ENCODE measurements at places on chromosomes 1 and 21.

DNA sequence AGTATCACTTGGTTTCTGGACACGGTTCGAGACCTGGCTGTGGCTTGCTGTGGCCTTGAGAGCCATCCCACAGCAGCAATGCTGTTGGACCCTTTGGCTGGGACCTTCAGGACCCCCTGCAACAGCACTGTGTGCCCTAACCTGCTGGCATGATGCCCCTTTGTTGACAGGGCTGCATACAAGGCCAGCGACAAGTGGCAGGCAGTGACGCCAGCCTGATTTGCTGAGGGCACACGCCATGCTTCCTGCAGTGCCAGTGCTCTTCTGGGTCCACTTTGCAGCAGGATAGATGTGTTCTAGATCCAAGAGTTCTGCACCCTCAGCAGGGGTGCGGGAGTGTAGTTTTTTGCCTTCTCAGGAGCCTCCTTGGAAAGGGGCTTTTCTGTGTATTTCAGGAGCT lies 32.8 kb downstream of the COQ8A start:
- DNase-seq: no peak

DNA sequence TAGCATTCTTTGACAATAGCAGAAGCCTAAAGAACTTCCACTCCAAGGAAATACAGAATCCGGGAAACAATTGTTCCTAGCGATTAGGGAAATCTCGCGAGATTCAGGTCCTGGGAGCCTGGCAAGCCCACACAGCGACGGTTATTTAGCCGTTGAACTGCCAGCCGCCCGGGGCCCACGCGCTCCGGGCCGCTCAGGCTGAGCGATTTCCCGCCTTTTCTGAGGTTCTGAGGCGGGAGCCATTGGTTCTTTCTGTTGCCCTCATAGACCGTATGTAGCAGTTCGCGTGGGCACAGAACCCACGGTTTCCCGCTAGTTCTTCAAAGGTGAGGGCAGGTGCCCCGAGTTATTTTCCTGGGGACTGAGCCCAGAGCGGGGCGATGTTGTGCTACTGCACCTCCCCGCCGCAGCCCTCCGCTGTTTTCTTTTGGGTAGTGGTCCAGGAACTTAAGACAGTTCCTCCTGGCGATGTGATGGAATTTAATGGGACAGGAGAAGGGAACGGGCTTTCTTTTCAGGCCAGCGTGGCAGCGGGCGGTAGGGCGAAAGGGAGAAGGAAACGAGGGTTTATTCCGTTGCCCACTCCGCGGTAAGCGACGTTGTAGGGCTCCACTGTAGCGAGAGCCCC lies at the start of gene SYCP1:
Gene SYCP1 (plus strand): TSS at position 171 of the 628 bp plus-strand sequence. CDS start 602 bp downstream, outside the sequence.
- DNase-seq: no peak

- no peak for DNase-seq
These were observed 40.9 kb downstream of the ATP6V1G3 start for GRCh38 chr1:198499588-198499987.

DNA sequence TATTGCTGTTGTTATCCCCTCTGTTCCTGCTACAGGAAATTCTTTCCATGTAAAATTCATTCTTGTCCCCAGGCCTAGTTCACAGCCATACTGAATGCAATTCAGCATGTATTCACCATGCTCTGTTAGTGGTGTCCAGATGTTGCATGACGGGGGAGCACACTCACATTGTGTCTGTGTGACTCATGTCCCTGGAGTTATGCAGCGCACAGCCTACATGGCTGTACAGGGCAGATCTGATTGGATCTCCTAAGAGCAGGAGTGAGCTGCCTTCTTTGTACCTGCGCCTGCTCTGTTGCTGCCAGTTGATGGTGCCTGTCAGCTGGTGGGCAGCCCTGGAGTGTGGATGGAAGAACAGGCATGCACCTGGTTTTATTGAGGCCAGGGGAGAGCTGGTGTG lies 17.6 kb downstream of the HTR6 start:
- DNase-seq: no peak

DNA sequence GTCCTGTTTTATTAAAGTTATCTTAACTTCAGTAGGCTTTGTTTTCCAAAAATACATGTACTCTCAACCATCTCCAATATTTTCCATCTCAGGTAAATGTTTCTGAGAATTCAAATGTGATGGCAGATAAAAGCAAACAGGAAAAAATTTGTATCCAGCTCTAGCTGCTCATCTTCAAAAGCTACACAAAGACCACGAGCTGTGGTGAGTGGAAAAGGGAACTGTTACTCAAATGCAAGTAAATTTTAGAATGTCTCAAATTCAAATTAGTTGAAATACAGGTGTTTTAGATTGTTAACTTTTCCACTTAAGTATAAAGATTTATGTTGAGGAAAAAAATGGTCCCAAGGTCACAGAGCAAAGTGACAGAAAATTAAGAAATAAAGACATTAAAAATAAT lies 216.0 kb downstream of the SLC45A1 start:
- no peak for DNase-seq

- DNase-seq: no peak
These were observed 19.8 kb downstream of the RPRD2 start for GRCh38 chr1:150383631-150384324.

DNA sequence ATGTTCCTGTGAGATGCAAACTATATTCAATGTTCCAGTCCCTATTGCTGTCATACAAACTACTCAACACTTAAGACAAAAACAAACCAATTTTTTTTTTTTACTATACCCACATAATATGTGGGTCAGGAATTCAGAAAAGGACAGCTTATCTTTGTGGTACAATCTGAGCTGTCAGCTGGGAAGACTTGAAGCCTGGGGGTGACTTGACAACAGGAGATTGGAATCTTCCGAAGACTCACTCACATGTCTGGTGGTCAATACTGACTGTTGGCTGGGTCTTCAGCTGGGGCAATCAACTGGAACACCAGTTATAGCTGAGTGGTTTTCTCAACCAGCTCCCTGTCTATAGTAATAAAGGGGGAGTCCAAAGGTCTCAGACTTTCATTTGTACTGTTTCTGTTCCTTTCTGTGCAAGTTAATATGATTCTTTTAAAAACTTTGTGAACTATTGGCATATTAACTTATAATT lies 81.7 kb upstream of the ATP1B1 start:
- no peak for DNase-seq

GRCh38 chr1:246114369-246114768 lies 392.7 kb downstream of the SMYD3 start:
- no peak for DNase-seq

GRCh38 chr1:28031173-28031572 lies 57.2 kb downstream of the EYA3 start:
- peak; percentile 49 for DNase-seq

DNA sequence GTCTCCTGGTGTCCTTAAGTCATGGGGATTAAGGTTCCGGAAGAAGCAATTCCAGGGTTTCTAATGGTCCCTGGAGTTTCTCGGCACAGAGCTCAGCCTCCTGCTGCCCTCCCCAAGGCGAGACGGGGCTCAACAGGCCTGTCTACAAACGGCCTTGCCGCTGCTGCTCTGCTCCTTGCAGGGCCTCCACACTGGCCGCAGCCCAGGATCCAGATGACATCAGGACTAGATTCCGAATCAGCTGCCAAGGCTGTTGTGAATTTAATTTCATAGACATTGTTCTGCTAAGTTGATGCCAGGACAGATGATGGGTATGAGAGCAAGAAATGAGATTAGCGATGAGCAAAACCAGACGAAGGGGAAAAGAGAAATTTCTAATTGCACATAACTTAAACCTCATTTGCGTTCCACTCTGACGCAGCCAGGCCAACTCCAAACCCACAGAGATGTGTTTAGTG lies 103.6 kb upstream of the BACE2 start:
- no peak for DNase-seq

- DNase-seq: no peak
These were observed 766 bp downstream of the AGO4 start for GRCh38 chr1:35808450-35809113.

DNA sequence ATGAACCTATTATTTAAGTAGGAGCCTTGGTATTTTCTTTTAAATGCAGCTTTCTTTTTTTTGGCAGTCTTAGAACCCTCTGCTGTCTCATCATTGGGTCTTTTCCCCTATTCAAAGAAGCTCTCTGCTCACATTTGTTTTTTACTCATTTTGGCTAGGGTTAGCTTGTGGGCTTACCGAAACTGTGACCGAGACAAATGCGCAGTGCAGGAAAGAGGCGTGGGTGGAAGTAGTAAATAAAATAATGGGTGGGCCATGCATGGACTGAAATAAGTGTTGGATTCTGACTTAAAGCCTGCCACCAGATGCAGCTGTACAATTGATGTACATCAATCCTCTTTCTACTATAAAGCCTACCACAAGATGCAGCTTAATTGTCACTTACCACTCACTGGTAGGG lies 14.7 kb downstream of the XPR1 start:
- no peak for DNase-seq

GRCh38 chr1:217493290-217493689 lies 137.6 kb downstream of the GPATCH2 start:
- no peak for DNase-seq

GRCh38 chr1:62998845-62999649 lies 215.1 kb downstream of the ATG4C start:
- DNase-seq: no peak

GRCh38 chr1:115753830-115754229 lies 14.7 kb downstream of the CASQ2 start:
- no peak for DNase-seq

DNA sequence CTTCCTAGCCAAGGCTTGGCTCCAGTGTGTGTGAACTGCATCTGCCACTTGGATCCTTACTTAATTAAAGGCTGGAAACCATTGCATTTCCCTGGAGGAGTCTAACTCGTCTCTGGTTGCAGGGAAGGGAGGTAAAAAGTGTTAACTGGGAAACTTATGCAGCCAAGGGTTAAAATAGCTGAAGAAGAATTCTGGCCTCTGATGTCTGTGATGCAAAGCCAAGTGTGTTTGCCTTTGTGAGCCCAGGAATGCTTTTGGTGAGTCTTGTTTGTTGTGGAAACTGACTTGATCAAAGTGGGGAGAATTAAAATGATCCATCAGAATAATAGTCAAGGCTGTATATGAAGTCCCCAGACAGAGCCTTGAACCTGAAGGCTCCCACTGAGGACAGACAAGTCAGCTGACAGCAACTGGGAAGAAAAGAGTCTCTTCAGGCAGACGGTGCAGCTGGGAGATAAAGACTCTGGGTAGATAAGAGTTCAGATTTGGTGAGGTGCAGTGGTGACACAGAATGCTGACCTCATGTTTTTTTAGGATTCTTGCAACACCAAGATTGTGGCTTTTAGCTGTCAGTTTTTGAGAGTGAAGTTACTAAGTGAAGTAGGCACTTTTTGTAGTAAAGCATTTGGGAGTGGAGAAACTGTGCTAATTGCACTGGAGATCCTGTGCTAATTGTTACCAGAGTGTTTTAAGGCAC lies 59.5 kb upstream of the WLS start:
- no peak for DNase-seq

DNA sequence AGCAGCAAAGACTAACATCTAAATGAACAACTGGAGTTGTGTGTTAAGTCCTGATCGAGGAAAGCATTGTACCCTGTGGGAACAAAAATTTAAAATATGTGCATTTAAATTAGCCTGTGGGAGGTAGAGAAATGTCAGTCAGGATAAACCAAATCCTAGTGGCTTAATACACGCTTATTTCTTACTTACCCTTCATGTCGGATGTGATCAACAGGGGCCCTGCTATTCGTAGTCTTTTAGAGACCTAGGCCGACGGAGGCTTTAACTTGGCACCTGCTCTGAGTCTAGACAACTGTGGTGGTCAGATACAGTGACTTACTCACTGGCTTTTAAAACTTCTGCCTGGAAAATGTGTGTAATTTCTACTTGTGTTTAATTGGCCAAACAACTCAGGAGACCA lies 10.2 kb downstream of the GSTM3 start:
- DNase-seq: no peak

GRCh38 chr1:232718928-232719927 lies 86.0 kb upstream of the MAP10 start:
- no peak for DNase-seq

GRCh38 chr21:17725339-17725738 lies 93.8 kb downstream of the C21orf91 start:
- DNase-seq: peak; percentile 50

DNA sequence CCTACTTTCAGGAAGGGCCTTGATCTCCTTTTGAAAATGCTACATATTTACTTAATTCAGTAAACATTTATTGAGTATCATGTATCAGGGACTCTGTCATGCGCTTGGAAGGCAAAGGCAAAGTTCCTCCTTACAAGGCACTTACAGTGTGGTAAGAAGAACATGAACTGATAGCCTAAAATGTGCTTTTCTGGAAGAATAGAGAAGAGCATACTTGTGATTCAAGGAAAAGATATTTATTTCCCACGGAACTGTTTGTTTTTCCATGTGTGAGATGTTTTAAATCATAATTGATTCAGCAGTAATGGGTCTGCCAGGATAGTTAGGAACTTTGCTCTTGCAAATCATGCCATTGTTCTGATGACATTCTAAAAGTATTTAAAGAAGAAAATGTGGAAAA lies 110.1 kb upstream of the ZNHIT6 start:
- no peak for DNase-seq

DNA sequence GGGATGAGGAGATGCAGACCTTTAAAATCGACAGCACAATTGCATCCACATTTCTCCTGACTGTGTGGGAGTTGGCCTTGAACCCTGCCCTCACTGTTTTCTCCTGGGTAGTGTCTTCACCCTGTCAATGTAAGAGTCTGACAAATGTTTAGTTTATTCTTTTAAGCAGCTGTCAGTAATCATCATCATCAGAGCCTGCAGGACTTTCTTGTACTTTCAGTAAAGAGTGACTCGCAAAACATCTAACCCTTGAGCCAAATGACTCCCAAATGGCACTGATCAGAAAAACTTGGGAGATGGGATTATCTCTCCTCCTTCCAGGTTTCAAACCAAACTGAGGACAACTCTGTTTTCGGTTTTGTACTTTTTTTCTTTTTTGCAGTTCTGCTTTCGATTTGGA lies 460.2 kb downstream of the KIF26B start:
- no peak for DNase-seq

- no peak for DNase-seq
These were observed 37.6 kb downstream of the DHCR24 start for GRCh38 chr1:54849219-54850068.

DNA sequence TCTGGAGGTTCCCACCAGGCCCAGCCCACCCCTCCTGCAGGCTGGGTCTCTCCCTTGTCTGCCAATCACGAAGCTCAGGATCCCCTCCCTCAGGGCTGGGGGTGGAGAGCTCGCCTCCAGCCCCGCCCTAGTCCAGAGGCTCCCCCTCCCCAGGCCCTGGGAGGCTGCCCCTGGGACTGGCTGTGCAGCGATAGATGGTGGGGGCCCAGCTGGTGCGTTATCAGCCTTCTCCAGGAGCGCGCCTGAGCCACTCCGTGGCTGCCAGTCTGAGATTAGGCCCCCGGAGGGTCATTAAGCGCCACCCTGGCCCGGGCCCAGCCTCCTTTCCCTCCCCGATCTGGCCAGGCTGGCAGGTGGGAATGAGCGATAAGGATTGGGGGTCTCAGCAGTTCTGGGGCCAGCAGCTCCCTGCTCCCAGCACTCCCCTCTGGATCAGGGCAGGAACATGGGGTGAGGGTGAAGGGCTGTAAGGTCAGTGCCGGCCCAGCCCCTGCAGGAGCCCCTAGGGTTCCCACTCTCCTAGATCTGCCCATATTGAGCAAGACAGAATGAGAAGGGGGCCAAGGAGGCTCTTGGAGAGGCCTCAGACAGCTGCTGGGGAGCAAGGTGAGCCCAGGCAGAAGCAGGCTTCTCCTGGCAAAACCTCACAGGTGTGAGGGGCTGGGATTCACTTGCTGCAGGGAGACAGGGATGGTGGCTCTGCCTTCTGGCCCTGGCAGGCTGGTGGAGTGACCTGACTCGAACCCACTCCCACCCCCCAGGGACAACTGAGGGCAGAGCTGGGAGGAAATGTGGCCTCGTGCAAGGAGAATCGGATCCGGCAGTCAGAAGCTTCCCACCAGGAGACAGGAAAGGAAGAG lies 8.5 kb downstream of the PDZK1IP1 start:
- no peak for DNase-seq

Data from NCI-H2107 (cell line).